Midbrain (tissue), 1 donor: ENCODE measurements at places on chromosomes 6 and 20.

- DNase-seq = no peak
Measured at GRCh38 chr6:163390770-163391169, 23.7 kb upstream of the QKI start.

- no peak for DNase-seq
Measured at GRCh38 chr6:152721956-152722355, 24.3 kb downstream of the MYCT1 start.

DNA sequence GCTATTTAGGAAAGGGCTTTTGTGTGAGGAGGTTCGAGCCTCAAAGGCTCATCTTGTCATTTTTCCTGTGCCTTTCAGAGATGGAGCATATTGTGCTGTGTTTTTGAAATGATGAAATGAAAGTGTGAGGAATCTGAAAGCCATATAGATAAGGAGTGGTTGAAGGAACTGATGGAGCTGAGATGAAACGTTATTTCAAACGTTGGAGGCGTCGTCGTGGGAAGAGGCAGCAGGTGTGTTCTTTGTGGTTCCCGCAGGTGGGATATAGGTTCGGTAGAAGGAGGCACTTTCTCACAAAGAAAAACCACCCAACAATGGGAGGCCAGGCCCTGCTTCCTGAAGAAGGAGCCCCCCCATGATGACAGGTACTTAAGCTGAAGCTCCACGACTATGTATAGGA lies 83.2 kb upstream of the SNAP25 start:
- DNase-seq = no peak

- DNase-seq = no peak
Measured at GRCh38 chr6:142542704-142543233, 241.0 kb downstream of the ADGRG6 start.

- no peak for DNase-seq
Measured at GRCh38 chr6:41469156-41470028, 76.8 kb upstream of the FOXP4 start.

DNA sequence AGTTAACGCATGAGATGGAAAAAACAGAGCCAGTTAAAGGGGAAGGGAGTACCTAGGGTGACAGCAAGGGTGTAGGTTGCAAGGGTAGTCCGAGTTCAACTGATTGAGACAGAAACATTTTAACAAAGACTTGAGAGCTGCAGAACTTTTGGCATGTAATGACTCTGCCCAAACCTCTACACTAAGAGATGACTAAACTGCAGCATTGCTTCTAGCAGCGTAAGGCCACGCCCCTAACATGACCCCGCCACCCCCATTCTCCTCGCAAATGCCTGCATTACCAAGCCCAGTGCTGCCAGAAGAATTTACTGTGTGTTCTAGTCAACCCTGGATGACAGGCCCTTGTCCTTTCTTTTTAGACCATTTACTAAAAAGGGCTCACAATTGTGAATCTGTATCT lies 6.3 kb upstream of the HINT3 start:
- no peak for DNase-seq

DNA sequence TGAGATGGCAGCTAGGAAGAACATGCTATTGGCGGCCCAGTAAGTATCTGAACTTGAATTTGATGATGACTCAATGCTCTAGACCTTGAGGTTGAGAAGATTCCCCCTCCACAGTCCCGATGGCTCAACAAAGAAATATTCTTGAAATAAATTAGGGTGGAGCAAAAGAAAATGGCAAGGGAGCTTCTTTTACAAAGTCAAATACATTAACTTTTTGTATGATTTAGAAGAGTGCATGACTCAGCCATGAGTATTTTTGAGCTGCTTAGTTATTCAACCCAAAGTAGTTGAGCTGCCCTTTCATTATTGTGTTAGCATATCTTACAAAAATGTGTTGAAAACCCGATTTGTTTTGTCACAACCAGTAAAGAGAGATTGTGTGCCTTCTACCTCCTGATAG lies 7.6 kb downstream of the TFAP2C start:
- no peak for DNase-seq

DNA sequence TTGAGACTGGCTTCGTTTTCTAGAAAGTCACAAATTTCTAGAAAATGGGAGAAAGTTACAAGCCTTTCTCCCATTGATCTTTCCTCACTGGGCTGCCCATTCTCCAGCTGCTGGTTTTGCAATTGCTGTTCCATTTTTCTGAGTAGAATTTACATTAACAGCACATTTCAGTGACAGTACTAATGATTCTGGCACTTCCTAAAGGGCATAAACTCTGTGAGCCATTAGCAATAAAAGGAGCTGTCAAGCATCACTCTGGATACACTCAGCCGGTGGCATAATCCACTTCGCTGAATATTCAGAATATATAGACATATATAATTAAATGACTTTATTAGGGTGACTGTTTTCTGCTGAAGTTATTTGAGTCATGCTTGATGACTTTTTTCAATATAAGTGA lies 6.7 kb upstream of the SSTR4 start:
- no peak for DNase-seq

GRCh38 chr20:9415426-9415825 lies 99.0 kb upstream of the LAMP5 start:
- DNase-seq = no peak

DNA sequence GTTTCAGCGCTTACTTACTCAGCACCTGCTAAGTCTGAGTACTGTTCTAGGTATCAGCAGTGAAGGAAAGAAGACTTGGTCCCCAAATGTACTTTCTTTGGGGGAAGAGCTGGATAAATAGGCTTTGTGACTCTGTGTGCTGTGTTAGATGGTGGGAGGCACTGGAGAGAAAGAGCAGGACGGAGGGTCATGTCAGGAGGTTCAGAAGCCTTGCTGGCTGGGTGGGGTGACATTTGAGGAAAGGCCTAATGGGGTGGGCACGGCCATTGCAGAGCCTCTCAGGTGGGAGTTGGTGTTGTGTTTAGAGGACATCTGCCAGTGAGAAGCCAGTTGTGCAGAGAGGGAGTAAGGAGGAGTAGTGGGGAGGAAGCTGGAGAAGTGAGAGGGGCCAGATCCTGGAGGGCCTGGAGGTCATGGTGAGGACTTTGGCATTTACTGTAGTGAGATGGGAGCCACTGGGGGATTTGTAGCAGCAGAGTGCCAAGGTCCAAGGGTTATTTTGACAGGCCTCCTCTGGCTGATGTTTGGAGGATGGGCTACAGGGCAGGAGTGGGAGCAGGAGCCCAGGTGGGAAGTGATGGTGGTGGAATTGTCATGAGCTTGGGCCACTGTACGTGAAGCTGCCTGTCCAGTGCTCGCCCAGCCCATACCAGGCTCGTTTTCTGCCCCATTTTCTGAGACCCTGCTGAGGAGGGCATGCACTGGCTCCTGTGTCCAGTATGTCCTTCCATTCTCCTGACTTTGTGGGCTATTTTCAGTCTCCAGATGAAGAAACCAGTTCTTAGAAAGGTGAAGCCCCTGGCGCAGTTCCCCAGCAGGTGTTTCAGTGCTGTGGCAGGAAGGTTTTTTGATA lies 886 bp downstream of the SDCBP2 start:
- DNase-seq = no peak

DNA sequence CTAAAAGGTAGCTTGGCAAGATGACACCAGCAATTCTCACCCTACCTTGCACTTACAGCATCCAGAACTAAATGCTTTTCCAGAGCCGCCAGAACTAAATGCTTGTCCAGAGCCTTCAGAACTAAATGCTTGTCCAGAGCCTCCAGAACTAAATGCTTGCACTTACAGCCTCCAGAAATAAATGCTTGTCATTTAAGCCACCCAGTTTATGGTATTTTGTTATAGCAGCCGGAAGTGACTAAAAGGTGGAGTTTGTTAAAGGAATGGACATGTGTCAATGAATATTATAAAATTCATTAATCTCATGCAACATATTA lies 133.5 kb downstream of the GPX5 start:
- no peak for DNase-seq

DNA sequence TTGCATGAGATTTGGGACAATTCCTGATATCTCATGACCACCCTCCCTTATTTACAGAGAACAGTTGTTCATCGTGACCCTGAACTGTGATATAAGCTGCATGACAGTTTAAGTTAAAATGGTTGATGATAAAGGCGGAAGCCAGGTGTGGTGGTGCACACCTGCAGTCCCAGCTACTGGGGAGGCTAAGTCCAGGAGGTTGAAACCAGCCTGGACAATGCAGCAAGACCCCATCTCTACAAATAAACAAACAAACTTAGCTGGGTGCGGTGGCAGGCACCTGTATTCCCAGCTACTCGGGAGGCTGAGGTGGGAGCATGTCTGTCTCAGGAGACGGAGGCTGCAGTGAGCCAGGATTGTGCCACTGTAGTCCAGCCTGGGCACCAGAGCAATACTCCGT lies 24.1 kb downstream of the COL20A1 start:
- DNase-seq = no peak

GRCh38 chr6:34246249-34246562 lies 2.6 kb downstream of the SMIM29 start:
- no peak for DNase-seq

DNA sequence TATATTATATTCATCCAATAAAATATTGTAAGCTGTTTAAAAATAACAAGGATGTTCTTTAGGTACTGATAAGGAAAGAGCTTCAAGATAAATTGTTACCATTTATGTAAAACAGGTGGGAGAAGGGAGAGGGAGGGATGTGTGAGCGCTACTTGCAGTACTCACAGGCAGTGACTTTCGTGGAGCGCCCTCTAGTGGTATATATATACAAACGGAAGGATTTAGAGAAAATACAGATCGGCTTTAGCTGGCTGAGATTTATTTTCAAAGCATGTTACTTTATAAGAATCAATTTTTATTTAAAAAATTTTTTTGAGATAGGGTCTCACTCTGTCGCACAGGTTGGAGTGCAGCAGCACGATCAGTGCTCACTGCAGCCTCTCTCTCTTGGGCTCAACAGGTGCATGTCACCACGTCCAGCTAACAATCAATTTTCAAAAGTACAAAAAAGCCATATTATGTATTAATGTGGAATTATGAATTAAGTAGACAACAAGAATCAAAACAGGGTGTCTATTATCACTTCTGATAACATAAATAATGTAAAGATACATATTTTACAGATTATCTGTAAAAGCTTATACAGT lies 3.3 kb upstream of the MOG start:
- DNase-seq = peak; percentile 85

- no peak for DNase-seq
Measured at GRCh38 chr6:99066044-99066443, 118.3 kb upstream of the FBXL4 start.

- peak; percentile 75 for DNase-seq
Measured at GRCh38 chr6:41066867-41067304, 5.3 kb downstream of the OARD1 start.

DNA sequence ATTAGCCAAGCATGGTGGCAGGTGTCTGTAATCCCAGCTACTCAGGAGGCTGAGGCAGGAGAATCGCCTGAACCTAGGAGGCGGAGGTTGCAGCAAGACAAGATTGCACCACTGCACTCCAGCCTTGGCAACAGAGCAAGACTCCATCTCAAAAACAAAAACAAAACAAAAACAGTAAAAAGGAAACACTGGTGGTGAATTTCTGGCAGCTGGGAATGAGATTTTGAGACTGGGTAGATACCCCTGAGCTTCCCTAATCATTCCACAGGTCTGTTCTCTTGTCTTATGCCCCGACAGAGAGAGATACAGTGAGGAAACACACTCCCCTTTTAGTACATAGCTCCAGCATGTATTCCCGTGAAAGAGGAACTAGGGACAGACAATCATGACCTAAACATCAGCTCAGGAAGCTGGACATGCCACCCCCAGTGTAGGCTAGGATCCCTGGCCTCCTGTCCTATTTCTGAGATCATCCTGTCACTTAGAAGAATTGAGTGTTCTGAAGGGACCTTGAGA lies 9.6 kb downstream of the MAN1A1 start:
- DNase-seq = no peak

DNA sequence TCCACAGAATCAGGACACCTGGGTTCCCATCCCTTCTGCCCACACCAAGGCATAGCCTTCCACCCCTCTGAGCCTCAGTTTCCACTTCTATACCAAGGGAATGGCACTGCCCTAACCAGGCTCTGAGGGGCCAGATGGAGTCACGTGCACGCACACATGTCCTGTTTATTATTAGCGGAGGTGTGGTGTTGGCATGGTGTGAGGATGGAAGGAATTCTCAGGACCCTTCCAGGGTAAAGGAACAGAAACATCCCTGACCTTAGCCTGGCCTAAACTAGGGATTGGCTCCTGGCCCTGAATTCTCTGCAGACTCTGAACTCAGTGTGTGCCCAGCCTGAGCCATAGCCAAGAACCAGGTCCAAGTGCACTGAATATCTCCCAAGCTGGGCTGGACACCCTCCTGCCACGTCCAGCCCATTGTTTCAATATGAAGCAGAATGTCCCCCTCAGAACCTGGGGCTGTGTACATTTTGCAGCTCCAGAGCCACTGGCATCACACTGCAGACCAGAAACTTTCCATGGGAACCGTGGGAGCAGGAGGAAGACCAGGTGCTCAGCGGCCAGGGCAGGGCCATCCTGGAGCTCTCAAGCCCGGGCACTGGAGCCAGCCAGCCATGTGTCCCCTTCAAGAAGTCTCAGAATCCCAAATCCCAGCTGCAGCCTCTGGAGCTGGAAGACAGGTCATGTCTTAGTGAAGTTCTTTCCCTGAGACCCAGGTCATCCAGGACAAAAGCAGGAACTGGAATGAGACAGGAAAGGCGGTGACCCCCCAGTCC lies 208.4 kb downstream of the ANKRD60 start:
- DNase-seq = peak; percentile 35

- DNase-seq = no peak
Measured at GRCh38 chr6:65123521-65123920, 583.5 kb downstream of the EYS start.

- DNase-seq = no peak
Measured at GRCh38 chr20:2402271-2402980, 21.7 kb downstream of the TGM6 start.

DNA sequence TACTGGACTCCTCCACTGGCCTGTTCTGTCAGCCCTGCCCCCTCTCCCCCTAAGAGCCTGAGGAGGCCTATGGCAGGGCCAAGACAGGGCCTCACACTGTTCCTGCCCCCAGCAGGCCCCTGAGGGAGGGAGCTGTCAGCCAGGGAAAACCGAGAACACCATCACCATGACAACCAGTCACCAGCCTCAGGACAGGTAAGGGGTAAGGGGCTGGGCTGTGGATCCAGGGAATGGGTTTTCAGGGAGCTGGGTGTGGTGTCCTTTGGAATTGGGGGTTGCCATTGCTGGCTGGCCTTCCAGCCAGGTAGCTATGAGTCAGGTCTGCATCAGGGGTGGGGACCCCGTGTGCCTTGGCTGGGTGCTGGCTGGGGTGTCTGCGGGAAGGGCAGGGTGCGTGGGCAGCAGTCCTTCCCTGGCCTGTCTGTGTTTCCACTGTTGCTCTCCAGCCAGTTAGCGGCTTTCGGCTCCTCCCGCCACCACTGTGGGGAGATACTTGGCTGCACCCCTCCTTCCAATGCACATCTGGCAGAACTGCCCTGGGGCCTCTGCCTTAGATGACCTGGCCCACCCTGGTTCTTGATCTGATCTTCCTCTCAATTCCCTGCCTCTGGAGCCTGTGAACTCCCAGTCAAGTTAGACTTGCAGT lies 3.9 kb downstream of the SLC29A1 start:
- no peak for DNase-seq
